ENCODE measurements at places on chromosomes 2 and 18.

DNA sequence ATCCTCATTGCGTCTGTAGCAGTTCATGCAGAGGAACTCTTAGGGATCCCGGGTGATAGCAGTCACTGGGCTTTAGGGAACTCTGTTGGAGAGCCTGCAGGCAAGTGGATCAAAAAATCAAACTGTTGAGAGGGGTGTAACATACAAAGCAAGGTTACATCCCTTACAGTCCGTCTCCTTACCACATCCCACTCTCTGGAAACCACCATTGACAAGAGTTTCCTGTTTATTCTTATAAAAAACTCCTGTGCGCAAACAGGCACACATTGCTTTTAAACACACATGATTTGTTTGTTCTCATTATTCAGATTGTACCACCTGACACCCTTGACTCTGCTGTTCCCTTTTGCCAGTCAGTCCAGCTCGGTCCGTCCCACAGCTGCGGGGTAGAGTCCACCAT, 137.7 kb downstream of the LTBP1 start:
- DNase-seq: no peak

DNA sequence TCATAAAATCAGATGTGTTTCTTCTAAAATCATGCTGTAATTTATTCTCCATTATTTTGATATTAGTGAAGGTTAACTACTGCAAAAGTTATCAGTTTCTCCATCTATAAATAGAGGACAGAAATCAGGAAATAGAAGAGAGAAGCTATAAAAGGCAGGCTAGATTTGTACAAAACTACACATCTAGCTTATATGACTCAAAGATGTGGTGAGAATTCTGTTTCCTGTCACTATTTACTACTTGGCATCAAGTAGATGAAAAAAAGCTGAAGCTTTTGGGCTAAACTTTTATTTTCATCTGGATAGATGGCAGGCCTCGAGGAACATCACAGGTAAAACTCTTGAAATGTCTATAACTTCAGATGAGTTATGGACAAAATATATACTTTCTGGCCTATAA, 49.8 kb upstream of the NAB1 start:
- no peak for DNase-seq

- peak; percentile 93 for DNase-seq
Observed at GRCh38 chr18:49486953-49487710, at the start of gene C18orf32. Gene C18orf32, minus strand, starts transcription at chr18:49487234. Its CDS starts 3,486 bp downstream, at chr18:49483748.

DNA sequence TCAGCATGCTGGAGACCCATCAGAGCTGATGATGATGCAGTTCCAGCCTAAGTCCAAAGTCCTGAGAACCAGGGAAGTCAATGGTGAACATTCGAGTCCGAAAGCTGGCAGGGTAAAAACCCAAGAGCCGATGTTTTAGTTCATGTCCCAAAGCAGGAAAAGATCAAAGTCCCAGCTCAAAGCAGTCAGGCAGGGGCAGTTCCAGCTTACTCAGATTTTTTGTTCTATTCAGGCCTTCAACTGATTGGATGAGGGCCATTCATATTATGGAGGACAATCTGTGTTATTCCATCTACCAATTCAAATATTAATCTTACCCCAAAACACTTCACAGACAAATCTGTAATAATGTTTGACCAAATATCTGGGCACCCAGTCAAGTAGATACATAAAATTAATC, 38.3 kb downstream of the DSEL start:
- no peak for DNase-seq

DNA sequence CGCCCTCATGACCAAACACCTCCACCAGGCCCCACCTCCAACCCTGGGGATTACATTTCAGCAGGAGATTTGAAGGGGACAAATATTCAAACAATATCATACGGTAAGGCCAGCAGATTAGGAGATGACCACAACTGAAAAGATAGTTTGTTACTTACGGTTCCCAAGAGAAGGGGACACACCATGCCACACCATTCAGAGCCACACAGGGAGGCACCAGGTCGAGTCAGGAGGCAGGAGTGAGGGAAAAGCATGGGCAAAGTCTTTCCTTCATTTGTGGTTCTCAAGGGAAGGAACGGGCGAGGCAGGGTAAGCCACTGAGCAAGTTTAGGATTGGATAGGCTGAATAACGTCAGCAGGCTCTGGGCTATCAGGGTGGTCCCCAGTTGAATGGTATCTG, 57.4 kb downstream of the FECH start:
- DNase-seq: no peak

DNA sequence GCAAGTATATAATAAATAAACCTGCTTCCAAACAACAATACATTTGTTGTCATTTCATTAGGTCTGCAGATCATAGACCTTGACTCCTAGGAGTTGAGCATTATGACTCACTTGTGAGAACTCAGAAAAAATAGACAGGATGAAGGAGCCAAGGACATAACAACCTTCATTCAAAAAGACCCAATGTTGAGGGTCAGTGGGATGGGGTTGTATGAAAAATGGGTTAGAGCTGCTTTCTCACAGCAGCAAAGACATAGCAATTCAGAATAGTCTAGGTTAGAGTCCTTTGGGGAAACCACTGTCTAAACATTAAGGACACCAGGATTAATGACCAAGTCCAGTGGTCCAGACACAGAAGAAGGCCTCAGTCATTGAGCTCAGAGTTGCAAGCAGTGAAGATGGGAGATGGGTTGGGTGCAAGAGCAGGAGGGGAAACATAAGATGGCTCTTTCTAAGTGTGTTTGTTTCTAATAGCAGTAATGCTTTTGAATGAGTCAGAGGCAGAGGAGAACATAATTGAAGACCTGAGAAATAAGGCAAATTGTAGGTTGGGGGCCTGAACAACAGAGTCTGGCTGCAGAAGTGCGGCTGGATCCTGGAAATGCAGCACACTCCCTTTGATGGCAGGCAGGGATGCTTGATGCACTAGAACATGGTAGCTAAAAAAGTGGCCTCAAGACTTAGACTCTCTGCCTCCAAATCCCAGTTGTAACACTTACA, 3.7 kb upstream of the SERPINB10 start:
- DNase-seq: peak; percentile 48

DNA sequence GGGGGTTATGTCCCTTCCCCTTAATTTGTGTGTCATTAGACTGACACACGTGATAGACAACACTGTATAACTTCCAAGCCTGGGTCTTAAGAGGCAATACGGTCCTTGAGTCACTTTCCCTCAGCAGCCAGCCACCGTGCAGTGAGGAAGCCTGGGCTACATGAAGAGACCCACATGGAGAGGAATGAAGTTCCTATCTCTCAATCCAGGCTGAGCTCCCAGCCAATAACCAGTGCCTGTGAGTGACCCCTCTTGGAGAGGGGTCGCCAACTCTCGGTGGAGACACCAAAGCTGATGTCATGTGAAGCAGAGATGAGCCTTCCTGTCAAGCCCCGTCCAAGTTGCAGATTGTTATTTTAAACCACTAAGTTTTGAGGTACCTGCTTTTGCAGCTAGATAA, 5.7 kb upstream of the WDSUB1 start:
- DNase-seq: no peak

All from CD14-positive monocyte (primary cell).